ENCODE measurements at places on chromosomes 5 and 9. TPM values are rescaled to one million over a fixed set of nuclear protein-coding genes. Genes with fewer than 3 reads are reported as not detected.

CCNJL gene
- total RNA-seq: 19.9 TPM

NME5 gene
- not detected for total RNA-seq

ADAMTSL1 gene
- total RNA-seq: not detected

DNA sequence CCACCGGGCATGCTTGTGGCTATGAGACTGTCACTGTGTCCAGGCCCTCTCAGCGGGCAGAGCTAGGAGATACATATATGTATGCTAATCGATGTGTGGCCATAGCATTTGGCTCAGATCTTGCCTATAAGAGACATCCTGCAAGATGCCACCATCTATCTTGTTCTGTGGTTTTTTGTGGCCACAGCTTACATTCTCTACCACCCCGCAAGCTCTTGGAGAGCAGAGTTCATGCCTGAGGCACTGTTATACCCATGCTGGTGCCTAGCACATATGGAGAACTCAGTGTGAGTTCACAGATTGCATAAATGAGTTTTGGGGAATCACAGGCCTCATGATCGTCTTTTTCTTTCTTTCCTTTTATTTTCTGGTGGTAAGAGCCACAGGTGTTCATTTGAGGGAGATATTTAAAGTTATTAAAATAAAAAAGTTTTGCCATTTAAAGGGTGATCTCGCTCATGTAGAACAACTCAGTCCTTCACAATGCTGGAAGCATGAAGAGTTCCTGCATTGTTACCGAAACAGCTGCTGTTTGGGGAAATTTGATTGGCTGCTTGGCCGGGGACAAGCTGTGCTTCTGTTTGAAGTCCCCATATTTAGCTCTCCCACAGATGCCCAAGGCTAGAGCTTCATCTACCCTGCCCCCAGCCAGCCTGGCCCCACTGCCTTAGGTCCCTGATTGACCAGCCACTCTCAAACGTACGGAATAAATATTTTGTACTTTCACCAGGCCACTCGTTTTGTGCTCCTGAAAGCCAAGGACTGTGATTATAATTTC is 169.2 kb upstream of the MAP1B start:
- no peak overlapping the region for H3K4me3 ChIP-seq
- no peak for DNase-seq
- H3K4me1 ChIP-seq: no peaks in the 10 kb centered on the region
- no peak overlapping the region for H3K27ac ChIP-seq

GRCh38 chr9:92770360-92770995 is 5.8 kb upstream of the BICD2 start:
- peak overlapping the region; percentile 41 for H3K27ac ChIP-seq
- H3K4me3 ChIP-seq: no peak overlapping the region
- H3K36me3 ChIP-seq: no peaks in the 10 kb centered on the region
- DNase-seq: peak; percentile 24

- peaks cover 19% of the 10 kb centered on the region for H3K27me3 ChIP-seq
- no peak for DNase-seq
- H3K27ac ChIP-seq: no peak overlapping the region
- no peaks in the 10 kb centered on the region for H3K36me3 ChIP-seq
- H3K4me1 ChIP-seq: peaks cover 10% of the 10 kb centered on the region
These were observed 2.4 kb downstream of the WNK2 start for GRCh38 chr9:93186215-93186945.

- no peaks in the 10 kb centered on the region for H3K36me3 ChIP-seq
- no peak overlapping the region for H3K27ac ChIP-seq
- no peaks in the 10 kb centered on the region for H3K27me3 ChIP-seq
- DNase-seq: no peak
- no peak overlapping the region for H3K4me3 ChIP-seq
These were observed 447.0 kb downstream of the KIF4B start for GRCh38 chr5:155460501-155460931.

DNA sequence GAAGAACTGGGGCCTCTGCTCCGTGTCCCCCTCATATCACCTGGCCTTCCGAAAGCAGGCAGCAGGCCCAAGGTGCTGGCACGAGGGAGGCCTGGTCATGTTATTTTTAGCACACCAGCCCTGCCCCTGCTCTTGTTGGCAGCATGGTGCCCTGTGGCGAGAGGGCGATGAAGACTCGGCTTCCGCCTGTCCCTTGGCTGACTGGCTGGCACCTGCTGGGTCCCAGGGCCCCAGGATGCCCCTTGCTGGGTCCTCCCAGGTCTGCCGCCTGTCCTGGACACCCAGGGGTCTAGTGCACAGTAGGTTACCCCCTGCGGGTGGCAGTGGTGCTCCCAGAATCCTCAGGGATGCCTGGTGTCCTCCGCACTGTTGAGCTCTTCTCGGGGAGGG is 77.0 kb downstream of the RXRA start:
- H3K27ac ChIP-seq: peak overlapping the region; percentile 59
- H3K4me1 ChIP-seq: peaks cover 73% of the 10 kb centered on the region
- H3K4me3 ChIP-seq: no peak overlapping the region
- H3K36me3 ChIP-seq: no peaks in the 10 kb centered on the region
- no peaks in the 10 kb centered on the region for H3K27me3 ChIP-seq

- H3K36me3 ChIP-seq: no peaks in the 10 kb centered on the region
- H3K27ac ChIP-seq: no peak overlapping the region
- no peak for DNase-seq
- H3K27me3 ChIP-seq: no peaks in the 10 kb centered on the region
These were observed 37.0 kb downstream of the DMAC1 start for GRCh38 chr9:7762600-7762999.

DNA sequence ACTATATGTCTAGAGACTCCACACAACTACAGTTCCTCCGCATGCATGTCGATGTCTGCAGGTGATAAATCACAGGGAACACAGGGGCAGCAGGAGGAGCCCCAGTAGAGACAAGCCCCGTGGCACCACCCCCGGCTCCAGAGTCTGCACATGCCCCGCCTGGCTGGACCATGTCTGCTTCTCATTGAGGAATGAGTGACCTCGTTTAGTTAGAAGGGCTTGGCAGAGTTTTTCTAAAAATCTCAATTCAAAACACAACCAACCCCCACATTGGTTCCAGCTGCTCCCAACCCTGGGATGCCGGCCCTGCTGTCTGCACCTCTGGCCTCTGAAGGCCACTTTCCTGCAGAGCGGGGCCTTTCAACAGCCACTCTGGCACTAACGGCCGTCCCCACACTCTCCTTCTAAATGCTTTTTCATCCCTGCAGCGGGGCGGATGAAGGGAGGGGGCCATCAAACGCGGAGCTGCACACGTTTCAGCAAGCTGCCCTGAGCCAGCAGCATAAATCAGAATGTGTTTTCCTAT is 106.3 kb downstream of the ROR2 start:
- no peak for DNase-seq
- H3K4me1 ChIP-seq: peaks cover 7% of the 10 kb centered on the region
- H3K4me3 ChIP-seq: no peak overlapping the region
- no peak overlapping the region for H3K27ac ChIP-seq

DNA sequence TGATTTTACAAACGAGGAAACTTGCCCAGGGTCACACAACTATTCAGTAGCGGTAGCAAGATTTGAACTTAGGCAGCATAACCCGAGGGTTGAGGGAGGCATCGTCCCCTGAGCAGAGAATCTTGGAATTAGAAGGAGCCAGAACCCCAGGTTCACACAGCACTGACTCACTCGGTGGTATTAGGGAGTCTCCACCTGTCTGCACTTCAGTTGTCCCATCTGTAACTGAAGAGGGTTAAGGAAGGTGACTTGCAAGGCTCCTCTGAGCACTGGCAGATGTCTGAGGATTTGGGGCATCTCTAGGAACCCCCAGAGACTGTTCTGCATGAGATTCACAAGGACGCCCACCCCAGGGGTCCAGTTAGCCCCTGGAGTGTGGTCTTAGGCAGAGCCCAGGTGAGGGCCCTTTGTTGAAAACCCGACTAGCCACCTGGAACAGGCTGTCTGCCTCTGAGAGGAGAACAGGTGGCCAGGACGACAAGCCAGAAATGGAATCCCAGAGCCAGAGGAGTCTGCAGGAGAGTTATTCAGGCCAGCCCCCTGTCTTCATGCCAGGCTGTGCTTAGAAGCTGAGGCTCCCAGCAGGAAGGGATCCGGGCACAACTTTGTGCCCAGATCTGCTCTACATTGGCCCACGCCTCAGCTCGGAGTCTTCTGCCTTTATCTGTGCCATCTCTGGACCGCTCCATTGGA is 50.0 kb upstream of the ORM1 start:
- H3K27ac ChIP-seq: no peak overlapping the region
- no peaks in the 10 kb centered on the region for H3K4me1 ChIP-seq
- H3K27me3 ChIP-seq: no peaks in the 10 kb centered on the region
- no peaks in the 10 kb centered on the region for H3K36me3 ChIP-seq
- H3K4me3 ChIP-seq: no peak overlapping the region
- DNase-seq: no peak

DNA sequence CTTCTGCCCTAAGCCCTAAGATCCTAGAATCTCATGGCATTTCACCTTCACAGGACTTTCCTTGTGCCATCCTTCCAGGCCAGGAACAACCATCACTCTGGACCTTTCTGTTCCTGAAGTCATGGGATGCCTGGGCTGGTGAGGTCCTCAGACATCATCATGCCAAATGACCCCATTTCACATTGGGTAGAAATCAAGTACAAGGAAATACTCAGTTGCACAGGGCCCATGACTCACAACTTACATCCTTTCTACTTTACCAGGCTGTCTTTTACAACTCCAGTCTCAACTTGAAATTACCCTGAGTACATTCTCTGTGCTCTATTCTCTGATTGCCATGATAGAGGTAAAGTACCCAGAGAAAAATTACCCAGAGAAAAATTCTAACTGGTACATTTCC is 167.1 kb downstream of the PIK3R1 start:
- no peak overlapping the region for H3K4me3 ChIP-seq
- H3K27me3 ChIP-seq: no peaks in the 10 kb centered on the region
- peaks cover 39% of the 10 kb centered on the region for H3K4me1 ChIP-seq
- no peaks in the 10 kb centered on the region for H3K36me3 ChIP-seq
- no peak for DNase-seq

DNA sequence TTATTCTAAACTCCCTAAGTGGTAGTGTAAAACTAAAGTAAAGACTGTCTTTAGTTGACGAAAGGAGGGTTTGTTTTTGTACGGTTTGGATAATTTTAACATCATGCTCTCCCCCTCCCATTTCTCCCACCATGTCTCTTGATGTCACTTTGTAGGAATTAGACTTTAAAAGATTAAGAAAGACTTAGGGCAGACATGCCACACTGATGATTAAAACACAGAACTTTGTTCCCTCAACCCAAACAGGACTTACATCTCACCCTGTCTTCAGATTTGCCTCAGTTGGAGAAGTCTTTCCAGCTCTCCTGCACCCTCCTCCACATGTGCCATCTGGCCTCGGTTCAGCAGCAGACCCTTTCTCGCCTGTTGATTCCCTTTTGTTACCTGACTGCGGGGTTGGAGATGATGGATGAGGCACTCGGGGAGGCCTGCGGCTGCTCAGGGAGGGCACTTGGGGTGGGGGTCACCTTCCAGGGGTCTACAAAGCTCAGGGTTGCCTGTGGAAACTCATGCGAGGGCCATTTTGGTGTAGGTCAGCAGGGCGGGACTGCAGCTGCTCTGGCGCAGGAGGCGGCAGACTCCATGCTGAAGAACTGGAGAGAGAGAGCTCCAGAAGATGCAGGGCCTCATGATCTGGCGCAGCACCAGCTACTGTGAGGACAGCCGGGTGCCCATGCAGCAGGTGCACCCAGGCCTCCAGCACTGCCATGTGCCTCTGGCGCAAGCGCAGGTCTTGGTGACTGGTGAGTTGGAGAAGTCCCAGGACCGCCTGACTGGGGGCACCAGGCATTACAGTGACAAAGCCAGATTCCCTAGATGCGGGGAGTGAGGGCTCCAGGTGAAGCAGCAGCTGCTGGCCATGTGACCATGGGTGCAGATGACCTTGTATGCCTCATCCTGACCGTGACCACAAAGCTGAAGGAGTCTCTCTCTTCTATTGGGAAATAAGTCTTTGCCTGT is 24.5 kb upstream of the EXOC3 start:
- no peak overlapping the region for H3K27ac ChIP-seq
- DNase-seq: no peak
- no peaks in the 10 kb centered on the region for H3K36me3 ChIP-seq
- no peaks in the 10 kb centered on the region for H3K27me3 ChIP-seq

- no peaks in the 10 kb centered on the region for H3K36me3 ChIP-seq
- H3K27me3 ChIP-seq: no peaks in the 10 kb centered on the region
- H3K27ac ChIP-seq: no peak overlapping the region
- DNase-seq: no peak
- no peaks in the 10 kb centered on the region for H3K4me1 ChIP-seq
- no peak overlapping the region for H3K4me3 ChIP-seq
These were observed 46.5 kb upstream of the GDNF start for GRCh38 chr5:37886242-37886905.

DNA sequence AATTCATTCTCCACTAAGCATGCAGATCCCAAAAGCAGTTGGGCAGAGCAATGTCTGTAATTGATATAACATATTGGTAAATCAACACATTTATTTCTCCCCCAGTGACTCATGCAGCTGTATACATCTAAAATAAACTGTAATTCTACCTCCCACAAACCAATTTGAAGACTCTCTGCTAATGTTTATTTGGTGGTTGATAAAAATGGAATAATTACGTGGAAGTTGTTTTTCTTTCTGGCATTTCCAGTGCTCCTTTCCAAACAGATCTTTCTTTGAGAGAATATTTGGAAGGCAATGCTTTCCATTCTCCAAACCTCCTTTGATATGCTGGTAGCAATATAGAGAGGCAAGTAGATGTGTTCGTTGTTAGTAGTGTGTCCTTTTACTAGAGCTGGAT is 194.7 kb downstream of the CHSY3 start:
- no peak for DNase-seq
- H3K4me1 ChIP-seq: no peaks in the 10 kb centered on the region
- no peaks in the 10 kb centered on the region for H3K27me3 ChIP-seq
- H3K36me3 ChIP-seq: no peaks in the 10 kb centered on the region

DNA sequence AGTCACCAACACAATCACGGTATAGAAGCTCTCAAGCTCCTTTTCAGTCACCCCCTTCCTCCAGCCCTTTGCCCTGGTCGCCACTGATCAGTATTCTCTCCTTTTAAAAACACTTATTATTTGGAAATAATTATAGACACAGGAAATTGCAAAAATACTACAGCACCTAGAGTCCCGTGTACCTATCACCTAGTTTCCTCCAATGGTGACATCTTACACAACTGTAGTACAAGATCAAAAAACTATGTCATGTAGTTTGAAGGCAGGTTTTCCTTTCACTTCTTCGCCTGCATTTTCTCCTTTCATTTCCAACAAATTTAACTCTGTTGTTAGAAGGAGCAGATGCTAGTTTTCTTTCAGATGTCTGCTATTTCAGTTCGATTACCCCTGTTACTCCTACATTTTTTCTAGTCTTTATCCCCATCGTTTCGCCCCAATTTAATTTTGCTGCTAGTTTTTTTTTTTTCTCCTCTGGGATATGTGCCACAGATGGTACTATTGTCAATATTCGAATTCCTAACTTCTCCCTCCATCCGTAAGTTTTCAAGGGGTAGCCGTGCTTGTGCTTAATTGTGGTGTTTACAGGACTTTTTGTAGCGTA is 612 bp upstream of the ATG10 start:
- no peaks in the 10 kb centered on the region for H3K27me3 ChIP-seq
- peak; percentile 75 for DNase-seq
- peak overlapping the region; percentile 99 for H3K4me3 ChIP-seq
- peaks cover 10% of the 10 kb centered on the region for H3K4me1 ChIP-seq
- peak overlapping the region; percentile 99 for H3K27ac ChIP-seq
- H3K36me3 ChIP-seq: no peaks in the 10 kb centered on the region
